ENCODE measurements at places on chromosomes 2 and 18. TPM values are rescaled to one million over a fixed set of nuclear protein-coding genes. Genes with fewer than 3 reads are reported as not detected.

Gene OSBPL1A
- total RNA-seq, result 47.0 TPM

Gene REG3G
- total RNA-seq, result not detected

Gene SAP130
- 10.3 TPM for total RNA-seq

Gene ASTL
- not detected for total RNA-seq

Gene POMC
- total RNA-seq, result 9.9 TPM

Gene SERPINB10
- total RNA-seq, result not detected

Gene FAP
- 7.8 TPM for total RNA-seq

Gene GKN2
- total RNA-seq, result not detected

Gene ATF2
- 64.8 TPM for total RNA-seq

Gene REG1A
- not detected for total RNA-seq

Gene ERBB4
- 19.2 TPM for total RNA-seq

Gene CD207
- not detected for total RNA-seq

Gene TTL
- total RNA-seq, result 12.0 TPM

- no peak overlapping the region for H3K27ac ChIP-seq
- no peak overlapping the region for H3K4me3 ChIP-seq
- H3K36me3 ChIP-seq, result no peaks in the 10 kb centered on the region
- H3K27me3 ChIP-seq, result no peaks in the 10 kb centered on the region
Measured at GRCh38 chr18:58464104-58464625, 164.7 kb downstream of the ALPK2 start.

DNA sequence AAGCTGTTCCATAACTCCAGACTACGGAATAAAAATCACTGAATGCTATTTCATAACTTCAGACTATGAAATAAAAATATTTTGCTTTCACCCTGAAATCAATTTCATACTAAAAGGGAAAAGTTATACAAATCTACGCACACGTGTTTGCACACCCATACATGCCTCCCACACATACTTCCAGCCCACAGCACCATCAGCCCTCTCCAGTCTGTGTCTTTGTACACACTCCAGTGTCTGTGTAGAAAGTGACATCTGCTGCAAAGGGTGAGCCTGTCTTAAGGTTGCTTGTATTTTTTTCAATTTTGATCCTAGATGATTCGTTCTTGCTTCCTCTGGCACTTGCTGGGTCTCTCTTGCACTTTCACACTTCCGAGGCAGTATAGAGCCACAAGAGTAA, 53.6 kb downstream of the VIT start:
- no peaks in the 10 kb centered on the region for H3K27me3 ChIP-seq
- no peak for DNase-seq
- no peaks in the 10 kb centered on the region for H3K36me3 ChIP-seq
- no peaks in the 10 kb centered on the region for H3K4me1 ChIP-seq

- H3K4me3 ChIP-seq, result no peak overlapping the region
- no peaks in the 10 kb centered on the region for H3K4me1 ChIP-seq
- H3K27me3 ChIP-seq, result no peaks in the 10 kb centered on the region
- no peaks in the 10 kb centered on the region for H3K36me3 ChIP-seq
- H3K27ac ChIP-seq, result no peak overlapping the region
Measured at GRCh38 chr2:126784045-126784444, 114.6 kb upstream of the TEX51 start.

GRCh38 chr2:114218383-114218782, 224.1 kb upstream of the DPP10 start:
- no peak overlapping the region for H3K27ac ChIP-seq
- no peaks in the 10 kb centered on the region for H3K36me3 ChIP-seq
- no peak for DNase-seq

GRCh38 chr2:218898109-218898878, 17.6 kb downstream of the WNT10A start:
- H3K36me3 ChIP-seq, result no peaks in the 10 kb centered on the region
- H3K4me3 ChIP-seq, result no peak overlapping the region

- H3K27ac ChIP-seq, result no peak overlapping the region
- no peaks in the 10 kb centered on the region for H3K27me3 ChIP-seq
- no peaks in the 10 kb centered on the region for H3K36me3 ChIP-seq
- no peak overlapping the region for H3K4me3 ChIP-seq
- no peaks in the 10 kb centered on the region for H3K4me1 ChIP-seq
Measured at GRCh38 chr2:25430556-25430955, 88.8 kb upstream of the DNMT3A start.

GRCh38 chr2:12361506-12361905, 355.2 kb upstream of the TRIB2 start:
- no peak overlapping the region for H3K4me3 ChIP-seq
- H3K27ac ChIP-seq, result no peak overlapping the region
- H3K36me3 ChIP-seq, result no peaks in the 10 kb centered on the region
- H3K27me3 ChIP-seq, result no peaks in the 10 kb centered on the region
- H3K4me1 ChIP-seq, result no peaks in the 10 kb centered on the region

DNA sequence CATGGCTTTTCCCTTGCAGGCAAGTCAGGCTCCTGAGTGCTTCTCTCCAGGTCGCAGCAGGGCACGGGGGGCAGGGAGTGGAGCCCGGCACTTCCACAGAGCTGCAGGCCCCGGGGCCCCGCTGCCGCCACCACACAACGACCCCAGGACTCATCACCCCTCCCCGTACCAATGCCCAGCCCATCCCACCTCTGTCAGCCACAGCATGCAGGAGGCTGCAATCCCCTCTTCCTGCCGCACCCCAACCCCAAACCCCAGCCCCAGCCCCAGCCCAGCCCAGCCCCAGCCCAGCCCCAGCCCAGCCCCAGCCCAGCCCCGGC, 288.0 kb downstream of the NDUFA10 start:
- H3K4me3 ChIP-seq, result no peak overlapping the region
- no peaks in the 10 kb centered on the region for H3K36me3 ChIP-seq
- no peak overlapping the region for H3K27ac ChIP-seq
- no peaks in the 10 kb centered on the region for H3K4me1 ChIP-seq
- DNase-seq, result no peak
- no peaks in the 10 kb centered on the region for H3K27me3 ChIP-seq

- no peaks in the 10 kb centered on the region for H3K27me3 ChIP-seq
- no peak overlapping the region for H3K4me3 ChIP-seq
- DNase-seq, result no peak
- no peaks in the 10 kb centered on the region for H3K4me1 ChIP-seq
- no peak overlapping the region for H3K27ac ChIP-seq
Measured at GRCh38 chr2:27522400-27522945, 25.8 kb downstream of the GCKR start.

GRCh38 chr18:78460558-78460957, 519.1 kb upstream of the SALL3 start:
- no peak for DNase-seq
- no peak overlapping the region for H3K27ac ChIP-seq
- no peak overlapping the region for H3K4me3 ChIP-seq

- H3K27me3 ChIP-seq, result no peaks in the 10 kb centered on the region
- no peak overlapping the region for H3K27ac ChIP-seq
- no peak overlapping the region for H3K4me3 ChIP-seq
Measured at GRCh38 chr2:168683996-168684395, 118.4 kb upstream of the NOSTRIN start.

DNA sequence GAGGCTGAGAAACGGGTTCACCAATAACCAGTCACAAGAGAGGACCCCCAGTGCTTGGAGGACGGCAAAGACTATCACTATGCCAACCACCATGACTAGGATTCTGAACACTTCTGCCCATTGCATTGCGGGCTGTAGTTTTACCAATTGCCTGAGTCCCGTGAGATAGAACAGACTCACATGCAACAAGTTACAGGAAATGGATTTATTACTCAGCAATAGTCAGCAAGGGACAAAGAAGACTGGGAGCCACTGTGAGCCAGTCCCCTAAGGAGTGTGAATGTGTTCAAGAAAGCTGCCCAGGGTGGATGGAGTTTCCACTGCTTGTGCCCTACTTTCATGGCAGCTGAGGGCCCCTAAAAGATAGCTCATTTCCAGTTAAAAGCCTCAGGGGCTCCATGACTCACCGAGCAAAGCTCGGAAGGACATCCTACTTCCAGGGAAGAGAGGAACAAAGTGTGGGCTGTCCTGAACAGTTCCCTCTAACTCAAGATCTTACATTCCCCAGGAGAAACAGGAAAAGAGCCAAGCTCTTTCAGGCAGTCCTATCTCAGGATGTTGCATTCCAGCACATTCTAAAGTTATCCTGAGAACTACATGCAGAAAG, 54.4 kb downstream of the SLC4A3 start:
- no peaks in the 10 kb centered on the region for H3K36me3 ChIP-seq
- H3K27me3 ChIP-seq, result no peaks in the 10 kb centered on the region
- peaks cover 4% of the 10 kb centered on the region for H3K4me1 ChIP-seq
- H3K4me3 ChIP-seq, result no peak overlapping the region

GRCh38 chr18:24930478-24930877, 421.5 kb downstream of the ZNF521 start:
- peaks cover 3% of the 10 kb centered on the region for H3K4me1 ChIP-seq
- no peak for DNase-seq
- H3K4me3 ChIP-seq, result no peak overlapping the region
- no peaks in the 10 kb centered on the region for H3K27me3 ChIP-seq
- no peak overlapping the region for H3K27ac ChIP-seq

GRCh38 chr2:223801736-223802135, 35.6 kb downstream of the AP1S3 start:
- no peak for DNase-seq
- no peaks in the 10 kb centered on the region for H3K27me3 ChIP-seq
- no peak overlapping the region for H3K4me3 ChIP-seq
- H3K4me1 ChIP-seq, result peaks cover 35% of the 10 kb centered on the region

DNA sequence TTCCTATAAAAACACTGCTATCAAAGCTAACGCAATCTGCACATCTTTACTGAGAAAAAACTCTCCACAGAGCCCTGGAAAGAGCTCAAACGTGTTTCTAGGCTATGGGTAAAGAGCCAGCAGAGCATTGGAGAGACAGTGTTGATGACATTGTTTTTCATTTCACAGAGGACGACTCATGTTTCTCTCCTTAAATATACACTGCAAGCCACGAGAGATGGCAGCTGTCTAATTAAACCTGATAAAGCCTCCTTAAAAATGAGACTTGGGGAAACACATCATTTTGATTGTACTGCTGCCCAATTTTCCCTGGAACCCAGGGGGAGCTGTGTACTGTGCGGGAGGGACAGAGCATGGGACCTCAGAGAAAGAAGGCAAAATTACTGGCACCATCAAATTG, 294.3 kb upstream of the SETBP1 start:
- DNase-seq, result no peak
- H3K27ac ChIP-seq, result no peak overlapping the region
- H3K27me3 ChIP-seq, result no peaks in the 10 kb centered on the region

GRCh38 chr2:80377071-80377470, 72.5 kb upstream of the LRRTM1 start:
- no peaks in the 10 kb centered on the region for H3K4me1 ChIP-seq
- H3K4me3 ChIP-seq, result no peak overlapping the region
- no peak for DNase-seq
- H3K27ac ChIP-seq, result no peak overlapping the region
- no peaks in the 10 kb centered on the region for H3K27me3 ChIP-seq

GRCh38 chr18:12460874-12461273, 53.1 kb downstream of the PRELID3A start:
- H3K27me3 ChIP-seq, result no peaks in the 10 kb centered on the region
- no peak overlapping the region for H3K4me3 ChIP-seq
- no peak for DNase-seq
- no peaks in the 10 kb centered on the region for H3K36me3 ChIP-seq
- H3K27ac ChIP-seq, result no peak overlapping the region

DNA sequence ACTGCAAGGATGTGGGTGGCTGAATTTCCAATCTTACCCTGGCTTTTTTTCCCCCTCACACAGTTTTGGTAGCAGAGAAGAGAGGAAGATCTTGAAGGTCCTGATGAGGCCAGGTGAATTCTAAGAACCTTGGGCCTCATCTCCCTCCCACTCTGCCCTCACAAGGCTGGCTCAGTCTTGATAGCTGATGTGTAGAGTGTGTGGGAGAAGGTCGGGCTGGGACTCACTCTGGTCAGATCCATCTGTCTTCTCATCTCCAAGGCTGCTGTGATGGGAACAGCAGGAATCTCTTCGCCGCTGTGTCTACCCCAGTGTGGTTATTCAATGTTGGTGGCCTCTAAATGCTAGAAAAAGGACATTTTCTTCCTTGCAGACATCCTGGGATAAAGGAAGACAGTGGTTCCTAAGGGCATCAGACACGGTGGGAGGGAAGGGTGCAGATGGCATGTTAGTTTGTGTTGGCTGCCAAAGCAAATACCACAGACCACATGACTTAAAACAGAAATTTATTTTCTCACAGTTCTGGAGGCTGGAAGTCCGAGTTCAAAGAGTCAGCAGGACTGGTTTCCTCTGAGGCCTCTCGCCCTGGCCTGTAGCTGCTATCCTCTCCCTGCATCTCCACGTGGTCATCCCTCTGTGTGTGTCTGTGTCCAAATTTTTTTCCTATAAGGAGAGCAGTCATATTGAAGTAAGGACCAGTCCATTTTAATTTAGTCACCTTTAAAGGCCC, 37.6 kb upstream of the MGAT4A start:
- no peak overlapping the region for H3K4me3 ChIP-seq
- no peaks in the 10 kb centered on the region for H3K27me3 ChIP-seq
- H3K4me1 ChIP-seq, result no peaks in the 10 kb centered on the region
- H3K36me3 ChIP-seq, result no peaks in the 10 kb centered on the region

GRCh38 chr18:25595274-25596060, 243.5 kb upstream of the ZNF521 start:
- DNase-seq, result no peak
- no peaks in the 10 kb centered on the region for H3K27me3 ChIP-seq
- no peak overlapping the region for H3K27ac ChIP-seq
- no peak overlapping the region for H3K4me3 ChIP-seq

DNA sequence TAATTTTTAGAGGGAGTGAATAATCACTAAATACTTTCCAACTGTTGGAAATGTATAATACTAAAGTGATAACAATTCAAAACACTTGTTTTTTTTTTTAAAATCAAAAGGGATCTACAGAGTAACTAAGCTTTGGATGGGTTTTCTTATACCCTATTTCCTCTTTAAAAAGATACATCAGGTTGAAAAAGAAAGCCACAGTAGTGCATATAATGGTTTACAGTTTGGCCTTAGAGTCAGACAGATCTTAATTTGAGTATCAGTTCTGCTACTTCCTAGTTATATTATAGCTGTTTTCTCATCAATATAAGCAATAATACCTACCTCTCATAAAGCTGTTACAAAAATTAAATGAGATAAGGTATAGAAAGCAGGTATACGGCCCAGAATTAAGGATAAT, 28.5 kb downstream of the PSME4 start:
- no peak for DNase-seq
- peaks cover 11% of the 10 kb centered on the region for H3K36me3 ChIP-seq
- H3K27ac ChIP-seq, result no peak overlapping the region
- no peak overlapping the region for H3K4me3 ChIP-seq
- peaks cover 14% of the 10 kb centered on the region for H3K4me1 ChIP-seq
- H3K27me3 ChIP-seq, result no peaks in the 10 kb centered on the region

GRCh38 chr2:74369976-74370375, 10.1 kb downstream of the DCTN1 start:
- H3K4me3 ChIP-seq, result no peak overlapping the region
- H3K27ac ChIP-seq, result no peak overlapping the region
- peaks cover 12% of the 10 kb centered on the region for H3K4me1 ChIP-seq
- peaks cover 61% of the 10 kb centered on the region for H3K36me3 ChIP-seq
- DNase-seq, result no peak

DNA sequence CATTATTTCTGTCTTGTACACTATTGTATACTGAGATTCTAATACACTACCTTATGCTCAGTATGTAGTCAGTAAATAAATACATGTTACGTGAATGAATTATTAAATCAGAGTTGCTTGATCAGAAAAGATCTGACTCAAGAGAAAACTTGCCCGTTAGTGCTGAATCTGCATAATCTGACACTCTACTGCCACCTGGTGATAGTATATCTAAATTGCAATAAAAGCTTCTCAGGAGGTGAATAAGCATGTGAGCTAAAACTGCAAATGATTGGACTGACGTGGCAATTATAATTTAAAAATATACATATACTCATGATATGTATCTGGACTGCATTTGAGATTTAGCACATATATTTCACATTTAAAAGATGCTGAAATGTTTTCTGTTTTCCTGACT, 70.4 kb downstream of the KIAA1328 start:
- no peak overlapping the region for H3K4me3 ChIP-seq
- no peak for DNase-seq
- no peaks in the 10 kb centered on the region for H3K27me3 ChIP-seq
- H3K27ac ChIP-seq, result no peak overlapping the region

Data from thyroid gland (tissue), 4 donors.